ENCODE measurements at places on chromosomes 6 and 20.

DNA sequence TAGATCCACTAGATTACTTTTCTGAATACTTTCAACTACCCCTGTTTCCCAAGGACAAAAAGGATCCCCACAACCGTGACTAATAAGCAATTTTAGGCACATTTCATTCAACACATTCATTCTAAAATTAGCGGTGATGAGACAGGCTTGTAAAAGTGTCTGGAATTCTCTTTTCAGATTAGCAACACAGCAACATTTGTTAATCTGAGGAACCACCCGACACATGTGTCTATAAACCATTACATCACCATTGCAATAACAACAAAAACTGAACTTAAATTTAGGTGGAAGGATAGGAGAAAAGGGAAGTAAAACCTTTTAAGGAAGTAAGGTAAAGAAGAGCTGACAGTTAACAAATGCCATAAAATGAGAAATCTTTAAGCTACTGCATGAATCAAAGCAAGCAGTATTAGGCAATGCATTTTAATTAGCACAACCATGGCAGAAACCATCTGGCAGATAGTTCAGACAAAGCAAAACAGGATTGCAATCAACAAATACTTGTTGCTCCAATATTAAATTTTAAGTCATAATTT, 49.1 kb downstream of the MAP3K7 start:
- DNase-seq = peak; percentile 55

GRCh38 chr6:34201455-34202107, 35.1 kb upstream of the HMGA1 start:
- DNase-seq = no peak

GRCh38 chr6:154187203-154187602, 148.2 kb downstream of the OPRM1 start:
- no peak for DNase-seq

DNA sequence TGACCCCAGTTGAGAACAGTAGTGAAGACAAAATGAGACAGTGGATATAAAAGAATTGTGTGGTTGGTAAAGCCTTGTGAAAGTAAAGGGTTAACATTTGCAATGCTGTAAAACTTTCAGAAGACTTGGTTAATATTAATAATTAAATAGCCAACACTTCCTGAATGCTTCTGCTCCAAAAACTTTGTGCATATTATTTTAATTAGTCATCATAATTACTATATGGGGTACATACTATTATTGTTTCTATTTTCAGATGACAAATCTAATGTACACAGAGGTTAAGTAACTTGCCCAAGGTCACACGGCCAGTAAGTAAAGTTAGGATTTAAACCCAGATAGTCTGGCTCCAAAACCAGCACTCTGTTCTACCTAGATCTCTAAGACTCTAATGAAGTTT, 291.3 kb downstream of the OGFRL1 start:
- no peak for DNase-seq

DNA sequence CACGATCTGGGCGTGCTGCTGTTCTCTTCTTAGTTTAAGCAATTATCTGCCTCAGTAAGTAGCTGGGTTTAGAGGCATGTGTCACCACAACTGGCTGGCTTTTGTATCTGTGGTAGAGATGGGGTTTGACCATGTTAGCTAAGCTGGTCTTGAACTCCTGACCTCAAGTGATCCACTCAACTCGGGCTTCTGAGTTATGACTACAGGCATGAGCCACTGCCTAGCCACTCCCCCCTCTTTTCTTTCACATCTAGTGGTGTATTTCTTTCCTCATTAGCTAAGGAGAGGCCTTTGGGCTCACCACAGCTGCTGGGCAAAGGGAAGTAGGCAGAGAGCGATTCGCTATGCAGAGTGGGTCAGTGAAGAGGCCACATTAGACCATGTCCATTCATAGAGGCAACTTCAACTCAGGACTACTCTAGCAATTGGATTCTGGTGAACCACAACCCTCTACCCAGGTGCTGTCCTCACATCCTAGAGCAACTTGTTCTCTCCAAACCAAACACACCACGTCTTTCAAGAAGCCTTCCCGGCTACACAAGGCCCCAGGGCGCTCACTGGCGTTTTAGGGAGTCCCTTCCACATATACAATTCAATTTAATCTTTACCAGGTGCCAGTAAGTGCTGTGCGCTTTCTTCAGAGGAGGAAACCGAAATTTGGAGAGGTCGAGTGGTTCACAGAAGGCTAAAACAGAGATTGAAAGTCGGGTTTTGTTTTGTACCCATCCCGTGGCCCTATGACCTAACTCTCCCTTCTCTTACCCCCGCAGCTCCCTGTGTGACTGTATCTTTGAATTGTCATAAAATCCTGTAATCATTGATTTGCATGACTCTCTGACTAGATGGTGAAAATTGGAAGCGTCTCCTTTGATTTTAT, 26.5 kb upstream of the GFOD1 start:
- peak; percentile 20 for DNase-seq

GRCh38 chr6:69900869-69901268, 34.5 kb downstream of the COL19A1 start:
- DNase-seq = no peak

DNA sequence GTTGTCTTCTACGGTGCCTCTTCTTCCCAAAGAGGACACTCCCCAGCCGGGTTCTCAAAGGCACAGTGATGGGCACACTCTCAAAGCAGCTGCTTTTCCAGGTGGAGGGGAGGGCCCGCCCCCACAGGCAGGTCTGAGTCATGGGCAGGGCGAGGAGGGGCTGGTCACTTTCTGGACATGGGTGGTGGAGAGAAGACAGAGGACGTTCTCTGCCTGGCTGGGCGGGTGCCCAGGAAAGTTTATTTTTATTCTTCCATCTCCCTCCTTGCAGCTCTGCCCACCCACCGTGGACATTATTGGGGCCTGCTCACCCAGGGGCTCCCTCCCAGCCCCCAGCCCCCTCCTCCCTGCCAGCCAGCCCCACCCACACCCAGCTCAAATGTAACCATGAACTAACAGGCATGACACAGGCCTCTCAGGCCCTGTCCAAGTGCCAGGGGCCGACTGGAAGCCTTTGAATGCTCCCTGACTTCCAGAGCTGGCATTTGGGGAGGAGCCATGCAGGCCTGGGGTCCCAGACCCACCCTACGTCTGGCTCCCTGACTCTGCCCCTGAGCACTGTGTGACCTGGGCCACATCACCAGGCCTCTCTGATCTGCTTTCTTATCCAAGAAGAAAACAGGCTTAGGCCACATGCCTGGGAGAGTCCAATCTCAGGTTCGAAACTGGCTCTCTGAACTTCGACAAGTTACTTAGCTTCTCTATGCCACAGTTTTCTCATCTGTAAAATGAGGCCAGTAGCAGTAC, 8.0 kb downstream of the TGM2 start:
- no peak for DNase-seq

GRCh38 chr6:148396411-148396810, 53.8 kb downstream of the SASH1 start:
- no peak for DNase-seq

GRCh38 chr6:108993876-108994275, 100.8 kb downstream of the SESN1 start:
- DNase-seq = no peak
